ENCODE measurements at places on chromosomes 11 and 22. TPM values are rescaled to one million over a fixed set of nuclear protein-coding genes. Genes with fewer than 3 reads are reported as not detected.

Gene FGF4
- not detected for total RNA-seq

Gene FOLR2
- 19.7 TPM for total RNA-seq

Gene KRTAP5-6
- not detected for total RNA-seq

Gene ALG12
- 17.6 TPM for total RNA-seq

Gene MRPL11
- 32.7 TPM for total RNA-seq

Gene NRIP3
- total RNA-seq = 2.2 TPM

Gene RIC3
- 10.2 TPM for total RNA-seq

- no peak for DNase-seq
Observed at GRCh38 chr22:19645905-19646304, 68.4 kb upstream of the SEPTIN5 start.

DNA sequence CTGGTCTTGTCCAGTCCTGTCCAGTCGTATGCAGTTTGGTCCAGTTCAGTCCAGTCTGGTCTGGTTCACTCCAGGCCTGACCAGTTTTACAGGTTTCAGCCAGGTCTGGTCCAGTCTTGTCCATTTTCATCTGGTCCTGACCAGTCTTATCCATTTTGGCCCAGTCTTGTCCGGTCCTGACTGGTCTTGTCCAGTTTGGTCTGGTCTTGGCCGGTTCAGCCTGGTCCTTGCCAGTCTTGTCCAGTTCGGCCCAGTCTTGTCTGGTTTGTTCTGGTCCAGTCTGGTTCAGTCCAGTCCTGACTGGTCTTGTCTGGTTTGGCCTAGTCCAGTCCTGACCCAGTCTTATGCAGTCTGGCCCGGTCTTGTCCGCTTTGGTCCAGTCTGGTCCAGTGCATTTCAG, 380.2 kb downstream of the OR4C45 start:
- no peak for DNase-seq

GRCh38 chr11:86212019-86212611, 32.4 kb upstream of the EED start:
- no peak for DNase-seq

DNA sequence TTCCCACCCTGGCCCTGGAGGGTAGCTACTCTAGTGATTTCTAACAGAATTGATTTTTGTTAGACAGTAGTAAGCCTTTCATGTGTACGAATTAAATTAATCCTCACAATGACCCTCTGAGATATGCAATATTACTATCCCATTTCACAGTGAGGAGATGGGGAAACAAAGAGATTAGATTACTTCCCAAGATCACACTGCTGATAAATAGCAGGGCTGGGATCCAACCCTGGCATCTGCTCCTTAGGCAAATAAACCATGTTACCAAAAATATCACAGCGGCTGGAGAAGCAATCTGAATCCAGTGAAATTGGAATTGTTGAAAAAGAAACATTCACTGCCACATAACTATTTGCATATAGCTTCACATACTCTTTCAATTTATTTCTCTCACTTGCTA, 12.8 kb upstream of the CAVIN3 start:
- peak; percentile 22 for DNase-seq

DNA sequence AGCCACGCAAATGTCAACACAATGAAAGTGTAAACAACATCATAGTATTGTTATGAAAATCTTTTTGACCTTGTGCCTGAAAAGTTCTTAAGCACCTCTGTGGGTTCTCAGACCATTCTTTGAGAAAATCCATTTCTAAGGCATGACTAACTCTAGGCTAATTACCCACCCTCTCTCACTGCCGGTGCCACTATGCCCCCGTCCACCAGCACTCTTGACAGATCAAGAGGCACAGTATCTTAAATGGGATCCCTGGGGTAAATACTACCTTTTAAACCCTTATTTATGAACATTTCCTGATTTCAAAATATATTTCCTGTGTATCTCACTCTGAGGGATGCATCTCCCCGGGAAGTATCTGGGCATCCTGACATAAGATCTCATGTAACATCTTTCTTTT, 607.5 kb downstream of the METTL15 start:
- DNase-seq = no peak

DNA sequence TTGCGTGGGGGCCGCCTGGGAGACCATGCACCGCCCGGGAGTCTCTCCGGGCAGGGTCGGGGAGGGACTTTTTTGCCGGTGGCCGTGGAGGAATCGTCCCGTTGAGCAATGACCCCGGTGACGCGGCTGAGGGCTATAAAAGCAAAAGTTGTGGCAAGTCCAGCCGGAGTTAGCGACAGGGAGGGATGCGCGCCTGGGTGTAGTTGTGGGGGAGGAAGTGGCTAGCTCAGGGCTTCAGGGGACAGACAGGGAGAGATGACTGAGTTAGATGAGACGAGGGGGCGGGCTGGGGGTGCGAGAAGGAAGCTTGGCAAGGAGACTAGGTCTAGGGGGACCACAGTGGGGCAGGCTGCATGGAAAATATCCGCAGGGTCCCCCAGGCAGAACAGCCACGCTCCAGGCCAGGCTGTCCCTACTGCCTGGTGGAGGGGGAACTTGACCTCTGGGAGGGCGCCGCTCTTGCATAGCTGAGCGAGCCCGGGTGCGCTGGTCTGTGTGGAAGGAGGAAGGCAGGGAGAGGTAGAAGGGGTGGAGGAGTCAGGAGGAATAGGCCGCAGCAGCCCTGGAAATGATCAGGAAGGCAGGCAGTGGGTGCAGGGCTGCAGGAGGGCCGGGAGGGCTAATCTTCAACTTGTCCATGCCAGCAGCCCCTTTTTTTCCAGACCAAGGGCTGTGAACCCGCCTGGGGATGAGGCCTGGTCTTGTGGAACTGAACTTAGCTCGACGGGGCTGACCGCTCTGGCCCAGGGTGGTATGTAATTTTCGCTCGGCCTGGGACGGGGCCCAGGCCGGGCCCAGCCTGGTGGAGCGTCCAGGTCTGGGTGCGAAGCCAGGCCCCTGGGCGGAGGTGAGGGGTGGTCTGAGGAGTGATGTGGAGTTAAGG, at the start of gene NEAT1:
Gene NEAT1, plus strand, starts transcription at position 166 of the 883 bp plus-strand sequence.
- peak; percentile 97 for DNase-seq

GRCh38 chr11:26096451-26096850, 235.5 kb upstream of the ANO3 start:
- peak; percentile 69 for DNase-seq

- DNase-seq = no peak
Observed at GRCh38 chr11:95218149-95218548, 12.9 kb downstream of the SESN3 start.

DNA sequence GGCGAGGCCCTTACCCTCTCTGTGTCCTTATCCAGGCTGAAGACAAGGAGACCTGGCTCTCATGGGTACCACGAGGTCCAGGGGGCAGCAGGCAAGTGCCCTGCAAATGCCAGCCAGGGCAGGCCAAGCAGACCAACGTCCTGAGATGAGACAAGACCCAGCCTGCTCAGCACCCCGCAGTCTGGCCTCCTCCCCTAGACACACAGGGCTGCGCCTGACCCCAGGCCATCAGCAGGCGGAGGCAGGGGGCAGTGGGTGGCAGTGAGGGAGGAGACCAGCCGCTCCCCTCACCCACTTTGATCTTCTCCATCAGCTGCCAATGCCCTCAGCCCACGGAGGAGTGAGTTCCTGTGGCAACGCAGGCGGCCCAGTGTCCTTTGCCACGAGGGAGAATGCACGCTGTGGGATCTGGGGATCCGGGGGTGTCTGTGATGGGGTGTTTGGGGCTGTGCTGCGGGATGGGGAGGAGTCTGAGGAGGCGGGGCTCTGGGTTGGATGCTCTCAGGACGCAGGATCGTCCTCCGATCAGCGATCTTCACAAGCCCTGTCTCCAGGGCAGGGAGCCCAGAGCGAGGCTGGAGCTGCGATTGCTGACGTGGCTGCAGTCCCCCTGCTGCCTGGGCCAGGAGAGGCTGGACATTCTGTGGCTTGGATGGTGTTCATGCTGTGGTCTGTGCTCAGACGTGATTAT, 30.5 kb upstream of the PPARA start:
- DNase-seq = peak; percentile 83

- DNase-seq = no peak
Observed at GRCh38 chr11:78586452-78587046, 11.9 kb upstream of the NARS2 start.

DNA sequence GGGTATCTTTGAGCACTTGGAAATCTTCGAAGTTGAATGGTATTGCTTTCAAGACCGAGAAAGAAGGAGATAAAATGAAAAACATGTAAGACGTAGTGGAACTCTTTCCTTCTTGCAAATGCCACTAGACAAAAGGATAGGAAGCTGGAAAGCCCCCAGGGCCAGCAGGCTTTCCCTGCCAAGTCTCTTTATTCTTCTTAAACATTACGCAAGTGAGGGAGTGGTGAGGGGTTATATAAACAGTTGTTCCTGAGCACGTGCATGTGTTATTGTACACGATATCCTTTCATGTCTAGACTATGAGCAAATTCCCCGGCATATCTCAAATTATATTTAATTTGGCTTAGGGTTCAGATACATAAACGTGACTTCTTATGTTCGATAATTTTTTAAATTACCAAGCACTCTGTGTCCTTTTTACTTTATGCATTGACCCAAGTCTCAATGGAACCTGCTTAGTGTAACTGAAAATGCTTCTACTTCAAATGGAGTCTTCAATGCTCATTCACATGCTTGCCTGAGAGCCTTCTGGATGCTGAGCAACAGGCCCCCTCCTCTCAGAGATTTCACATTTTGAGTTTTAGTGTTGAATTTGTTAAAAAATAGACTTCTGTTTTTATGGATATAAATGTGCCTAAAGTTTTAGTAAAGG, 59.0 kb downstream of the PPP2R1B start:
- peak; percentile 95 for DNase-seq

GRCh38 chr22:19961201-19961580, 19.6 kb upstream of the TXNRD2 start:
- no peak for DNase-seq

- DNase-seq = no peak
Observed at GRCh38 chr22:17871726-17872458, 97.6 kb upstream of the BID start.

GRCh38 chr11:36405585-36406367, 104.3 kb downstream of the TRAF6 start:
- DNase-seq = no peak

DNA sequence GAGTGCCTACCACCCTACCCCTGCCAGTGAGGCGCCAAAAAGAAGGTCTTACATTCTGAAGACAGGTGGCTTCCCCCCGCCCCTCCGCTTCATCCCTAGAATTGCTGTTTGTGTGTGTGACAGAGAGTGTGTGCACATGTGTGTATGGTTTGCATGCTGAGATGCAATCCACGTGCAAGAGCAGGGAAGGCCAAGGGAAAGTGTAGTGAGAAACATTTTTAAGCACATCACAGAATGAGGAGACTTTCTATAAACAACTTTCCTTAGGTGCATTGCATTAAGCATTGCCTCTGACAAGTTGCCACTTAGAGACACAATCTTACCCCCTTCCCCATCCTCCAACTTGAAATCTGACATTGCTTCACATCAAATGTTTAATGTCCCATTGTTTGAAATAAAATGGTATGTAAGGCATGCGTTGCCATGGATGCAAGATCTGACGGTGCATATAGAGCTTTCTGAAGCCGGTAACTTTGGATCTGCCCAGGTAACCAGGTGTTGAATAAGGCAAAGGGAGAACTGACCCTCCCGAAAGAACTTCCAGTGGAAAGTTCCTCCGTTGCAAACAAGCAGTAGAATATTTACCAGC, 21.4 kb downstream of the FJX1 start:
- DNase-seq = peak; percentile 11

DNA sequence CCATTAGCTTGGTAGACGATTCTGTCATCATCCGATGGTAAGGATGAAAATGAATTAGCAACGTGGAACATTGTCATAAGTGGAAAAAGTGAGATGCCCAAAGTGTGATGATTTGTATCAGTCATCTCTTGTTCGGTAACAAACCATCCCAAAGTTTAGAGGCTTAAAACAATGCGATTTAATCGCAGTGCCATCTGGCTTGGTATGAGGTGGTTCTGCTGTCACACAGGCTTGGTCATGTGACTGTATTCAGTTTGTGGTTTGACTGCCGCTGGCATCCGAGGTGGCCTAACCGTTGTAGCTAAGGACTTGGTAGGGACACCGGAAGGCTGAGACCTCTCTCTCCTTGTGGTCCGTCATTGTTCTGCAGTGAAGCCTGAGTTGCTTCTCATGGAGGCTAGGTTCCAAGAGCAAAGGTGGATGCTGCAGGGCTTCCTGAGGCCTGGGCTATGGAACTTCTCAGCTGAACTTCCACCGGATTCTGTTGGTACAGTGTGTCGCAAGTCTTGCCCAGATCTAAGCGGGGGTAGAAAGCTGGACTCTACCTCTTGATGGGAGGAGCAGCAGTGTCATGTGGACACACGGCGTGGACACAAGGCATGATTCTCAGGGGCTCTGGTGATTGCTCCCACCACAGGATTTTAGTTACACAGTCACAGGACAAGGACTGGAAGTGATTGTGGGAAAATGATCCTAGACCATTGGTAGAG, 36.3 kb downstream of the BCR start:
- DNase-seq = no peak

GRCh38 chr11:69130654-69131053, 25.1 kb upstream of the SMIM38 start:
- DNase-seq = peak; percentile 76

All from lung (tissue), 17 donors.